ENCODE measurements at places on chromosomes 7 and 10.

DNA sequence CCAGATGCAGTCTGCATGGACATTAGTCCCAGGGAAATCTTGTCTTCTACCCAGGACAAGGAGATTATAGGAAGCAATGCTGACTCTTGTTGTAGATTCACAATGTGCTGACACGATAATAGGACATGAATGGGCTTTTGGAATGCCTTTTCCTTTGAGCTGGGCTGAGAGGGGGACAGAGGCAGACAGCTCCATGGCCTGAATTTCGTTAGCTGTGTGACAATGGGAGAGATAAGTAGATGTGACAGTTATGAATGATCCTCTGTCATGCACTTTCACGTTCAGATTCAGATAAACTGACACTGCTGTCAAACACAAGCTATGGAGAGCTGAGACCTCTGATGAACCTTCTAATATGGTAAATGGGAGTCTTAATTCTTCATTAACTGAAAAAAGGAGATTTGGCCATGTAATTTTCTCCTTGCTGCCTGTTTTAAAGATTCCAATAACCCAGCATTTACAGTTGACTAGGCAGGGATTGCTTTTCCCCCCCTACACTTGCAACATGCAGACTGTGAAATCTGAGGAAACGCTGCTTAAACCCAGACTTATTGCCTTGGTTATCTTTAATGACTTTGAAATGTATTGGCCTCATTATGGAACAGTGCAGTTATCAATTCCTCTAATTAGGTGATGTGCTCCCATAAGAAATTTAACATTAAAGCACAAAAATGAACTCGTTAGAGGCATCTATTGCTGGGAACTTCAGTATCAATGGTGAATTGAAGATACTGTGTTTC, 669.3 kb downstream of the AUTS2 start:
- DNase-seq: no peak

GRCh38 chr7:1741751-1742554, 71.9 kb downstream of the ELFN1 start:
- DNase-seq: no peak

DNA sequence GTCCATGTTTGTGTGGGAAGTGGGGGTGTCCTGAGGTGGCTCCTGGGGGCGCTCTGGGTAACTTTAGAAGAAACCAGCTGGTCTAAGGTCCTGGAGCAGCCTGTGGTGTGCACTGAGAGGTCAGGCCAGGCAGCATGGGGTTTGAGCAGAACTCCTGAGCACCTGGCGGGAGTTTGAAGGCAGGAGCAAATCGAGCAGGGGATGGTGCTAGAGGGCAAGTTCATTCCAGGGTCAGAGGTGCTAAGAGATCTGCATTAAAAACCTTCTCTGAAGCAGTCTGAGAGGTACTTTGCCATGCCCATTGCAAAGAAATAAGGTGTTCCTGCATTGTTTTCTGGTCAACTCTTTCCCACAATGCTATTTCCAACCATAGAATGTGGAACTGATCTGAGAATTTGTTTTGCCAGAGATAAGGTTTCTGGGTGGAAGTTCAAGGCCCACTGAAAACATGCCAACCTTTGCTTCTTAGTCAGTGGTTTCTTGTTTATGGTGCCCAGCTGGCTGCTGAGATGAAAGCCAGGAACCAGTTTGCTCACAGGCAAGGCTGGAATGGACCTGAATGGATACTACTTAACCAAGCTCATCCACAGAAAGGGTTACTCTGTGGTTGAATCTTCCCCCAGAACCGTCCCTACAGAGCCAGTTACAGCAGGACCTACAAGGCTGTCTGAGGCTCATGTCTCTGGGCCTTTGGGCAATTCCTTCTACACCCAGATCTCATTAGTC, 136.3 kb upstream of the TMEM72 start:
- no peak for DNase-seq

DNA sequence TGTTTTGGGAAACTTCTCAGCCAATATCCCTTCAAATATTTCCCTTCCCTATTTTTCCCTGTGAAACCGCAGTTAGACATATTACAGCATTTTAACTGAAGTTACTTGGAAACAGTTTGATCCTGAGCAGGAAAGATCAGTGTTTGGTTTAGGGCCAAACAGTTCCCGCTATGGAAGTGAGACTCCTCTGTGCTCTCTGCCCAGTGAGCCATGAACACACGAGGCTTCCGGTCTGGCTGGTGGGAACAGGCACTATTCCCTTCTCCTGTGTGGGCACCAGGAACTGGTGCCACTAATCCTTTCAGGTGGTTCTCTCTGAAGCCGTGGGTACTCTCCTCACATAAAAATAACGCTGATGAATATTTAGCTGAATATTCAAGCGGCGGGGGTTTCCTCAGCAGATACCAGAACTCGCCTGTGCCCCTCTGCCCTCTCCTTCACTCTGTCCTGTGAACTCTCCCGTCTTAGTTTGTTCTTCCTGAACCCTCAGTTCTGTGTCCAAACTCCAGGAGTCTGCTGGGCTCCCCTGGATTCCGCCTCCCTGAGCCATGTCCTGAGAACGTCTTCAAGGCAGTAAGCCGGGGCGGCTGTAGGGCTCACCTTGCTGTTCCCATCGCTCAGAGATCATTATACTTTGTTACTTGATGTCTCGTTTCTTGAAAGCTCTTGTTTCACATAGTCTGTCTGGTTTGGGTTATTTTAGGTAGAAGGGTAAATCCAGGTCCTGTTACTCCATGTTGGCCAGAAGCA, 25.7 kb downstream of the FOXL3 start:
- no peak for DNase-seq

DNA sequence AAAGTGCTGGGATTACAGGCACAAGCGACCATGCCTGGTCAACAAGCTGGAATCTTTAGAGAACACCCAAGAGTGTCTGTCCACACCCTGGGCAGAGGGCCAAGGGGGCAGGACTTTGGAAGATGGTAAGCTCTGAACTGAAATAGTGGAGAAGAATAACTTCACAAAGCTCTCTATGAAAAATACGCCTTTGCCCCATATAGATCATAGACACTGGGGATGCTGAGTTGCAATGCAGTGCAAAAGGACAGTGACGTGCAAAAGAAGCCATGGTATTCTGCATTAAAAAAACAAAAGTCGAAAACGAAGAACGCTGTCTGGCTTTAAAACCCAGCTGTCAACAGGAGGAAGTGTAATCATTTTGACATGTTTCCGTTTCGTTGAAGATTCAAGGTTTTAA, 353.6 kb downstream of the CALN1 start:
- no peak for DNase-seq

DNA sequence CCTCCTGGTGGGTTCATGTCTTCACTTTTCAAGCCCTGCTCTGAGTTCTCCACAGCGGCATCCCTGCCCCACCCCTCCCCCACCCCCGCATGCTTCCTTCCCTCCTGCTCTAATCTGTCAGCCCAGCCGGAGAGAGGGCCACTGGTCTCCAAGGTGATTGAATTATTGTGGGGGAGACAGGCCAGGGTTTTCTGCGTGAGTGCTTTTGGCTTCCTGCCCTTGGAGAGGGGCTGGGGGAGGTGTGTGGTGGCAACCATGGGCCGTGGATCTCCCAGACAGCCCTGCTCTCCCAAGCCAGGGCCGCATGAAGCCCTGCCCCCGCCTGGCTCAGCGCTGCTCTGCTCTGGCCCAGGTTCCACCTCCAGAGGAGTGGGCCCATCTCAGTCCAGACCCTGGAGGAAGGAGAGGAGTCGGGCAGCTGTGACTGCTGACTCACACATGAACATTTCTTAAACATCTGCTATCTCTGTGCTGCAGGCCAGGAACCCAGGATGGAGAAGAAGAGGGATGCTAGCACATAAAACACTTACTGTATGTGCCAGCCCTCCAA, 109.9 kb downstream of the ZMIZ1 start:
- DNase-seq: no peak

GRCh38 chr10:8214587-8214986, 160.1 kb downstream of the GATA3 start:
- DNase-seq: no peak
